Stimulated activated CD8-positive, alpha-beta memory T cell treated with anti-CD3 and anti-CD28 coated beads, Interleukin-15, amount 100 ng/mL, for 1 hour (primary cell): ENCODE measurements at places on chromosomes 1 and 21.

- no peak for DNase-seq
Measured at GRCh38 chr1:9322661-9323244, 30.1 kb downstream of the SPSB1 start.

- no peak for DNase-seq
Measured at GRCh38 chr1:55720261-55720660, 505.1 kb upstream of the USP24 start.

DNA sequence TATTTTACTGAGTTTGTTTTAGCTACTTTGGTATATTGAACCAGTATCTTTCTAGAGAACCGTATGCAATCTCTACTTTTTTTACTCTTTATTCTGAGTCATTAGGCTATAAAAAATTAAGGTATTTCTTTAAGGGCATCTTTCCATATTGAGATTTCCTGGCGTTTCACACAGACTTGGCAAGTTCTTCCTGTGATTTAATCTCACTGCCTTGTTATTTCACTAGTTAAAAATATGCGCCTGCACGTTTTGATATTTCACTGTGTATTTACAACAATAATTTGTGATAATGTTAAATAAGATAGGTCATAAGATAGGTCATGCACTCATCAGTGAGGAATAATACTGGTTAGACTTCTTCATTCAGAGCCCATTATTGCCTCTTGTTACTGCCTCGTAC, 16.2 kb upstream of the CR1L start:
- no peak for DNase-seq

DNA sequence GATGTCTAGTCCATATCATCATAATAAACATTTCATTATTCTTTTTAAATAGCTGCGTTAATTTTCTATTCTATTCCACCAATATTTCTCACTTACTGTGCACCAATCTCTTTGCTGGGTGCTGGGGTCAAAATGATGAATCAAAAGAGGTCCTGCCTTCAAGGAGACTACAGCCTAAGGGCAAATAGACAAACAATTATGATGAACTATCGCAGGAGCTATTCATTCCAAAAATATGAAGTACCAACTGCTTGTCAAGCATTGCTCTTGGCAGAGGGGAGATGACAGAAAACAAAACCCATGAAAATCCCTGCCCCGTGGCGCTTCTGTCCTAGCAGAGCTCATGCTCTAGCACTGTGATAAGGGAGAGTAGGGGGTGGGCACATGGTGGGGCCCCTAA, 28.8 kb upstream of the SLC26A9 start:
- DNase-seq: no peak
